CD4-positive, alpha-beta T cell treated with Interleukin-4 for 4 hours (primary cell): ENCODE measurements at places on chromosomes 3 and 15.

- DNase-seq, result no peak
Observed at GRCh38 chr3:157961665-157962064, 144.6 kb downstream of the SHOX2 start.

DNA sequence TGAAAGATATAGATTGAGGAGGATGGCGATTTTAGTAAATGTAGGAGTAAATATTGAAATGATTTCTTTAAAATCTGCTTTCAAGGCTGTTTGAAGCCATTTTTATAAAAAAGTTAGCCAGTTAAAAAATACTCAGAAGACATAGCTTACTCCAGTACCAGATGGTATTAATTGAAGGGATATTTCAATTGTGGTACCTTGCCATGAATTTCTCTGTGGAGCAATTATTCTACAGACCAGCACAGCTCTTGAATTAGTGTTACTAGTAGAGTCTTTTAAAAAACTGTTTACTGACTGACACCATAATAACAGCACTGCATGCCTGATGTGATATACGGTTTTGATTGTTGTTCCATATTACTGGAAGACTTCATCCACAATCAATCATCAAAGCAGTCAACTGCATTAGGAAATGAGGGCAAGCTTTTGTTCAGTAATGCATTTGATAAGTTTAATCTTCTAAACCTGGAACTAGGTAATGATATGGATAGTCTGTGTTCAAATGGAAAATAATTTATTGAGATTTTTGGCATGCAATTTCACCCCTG is 106.4 kb downstream of the MFSD1 start:
- no peak for DNase-seq

DNA sequence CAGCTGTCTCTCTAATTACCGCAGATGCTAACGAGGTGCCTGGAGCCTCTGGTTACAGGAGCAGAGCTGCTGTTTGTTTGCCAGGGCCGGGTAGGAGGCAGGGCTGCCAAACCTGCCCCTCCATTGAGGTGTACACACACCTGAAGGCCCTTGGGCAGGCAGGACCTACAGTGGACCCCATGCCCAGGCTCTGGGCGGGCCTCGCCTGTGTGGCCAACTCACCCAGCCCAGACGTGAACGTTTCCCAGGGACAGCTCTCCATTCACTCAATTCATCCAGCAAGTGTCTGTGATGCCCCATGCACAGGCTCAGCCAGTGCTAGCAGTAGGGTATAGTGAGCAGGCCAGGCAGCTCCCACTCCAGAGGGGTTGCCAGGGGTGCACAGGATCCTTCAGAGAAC is 43.7 kb downstream of the PLXNA1 start:
- no peak for DNase-seq

GRCh38 chr3:6631376-6631775 is 229.5 kb upstream of the GRM7 start:
- no peak for DNase-seq

DNA sequence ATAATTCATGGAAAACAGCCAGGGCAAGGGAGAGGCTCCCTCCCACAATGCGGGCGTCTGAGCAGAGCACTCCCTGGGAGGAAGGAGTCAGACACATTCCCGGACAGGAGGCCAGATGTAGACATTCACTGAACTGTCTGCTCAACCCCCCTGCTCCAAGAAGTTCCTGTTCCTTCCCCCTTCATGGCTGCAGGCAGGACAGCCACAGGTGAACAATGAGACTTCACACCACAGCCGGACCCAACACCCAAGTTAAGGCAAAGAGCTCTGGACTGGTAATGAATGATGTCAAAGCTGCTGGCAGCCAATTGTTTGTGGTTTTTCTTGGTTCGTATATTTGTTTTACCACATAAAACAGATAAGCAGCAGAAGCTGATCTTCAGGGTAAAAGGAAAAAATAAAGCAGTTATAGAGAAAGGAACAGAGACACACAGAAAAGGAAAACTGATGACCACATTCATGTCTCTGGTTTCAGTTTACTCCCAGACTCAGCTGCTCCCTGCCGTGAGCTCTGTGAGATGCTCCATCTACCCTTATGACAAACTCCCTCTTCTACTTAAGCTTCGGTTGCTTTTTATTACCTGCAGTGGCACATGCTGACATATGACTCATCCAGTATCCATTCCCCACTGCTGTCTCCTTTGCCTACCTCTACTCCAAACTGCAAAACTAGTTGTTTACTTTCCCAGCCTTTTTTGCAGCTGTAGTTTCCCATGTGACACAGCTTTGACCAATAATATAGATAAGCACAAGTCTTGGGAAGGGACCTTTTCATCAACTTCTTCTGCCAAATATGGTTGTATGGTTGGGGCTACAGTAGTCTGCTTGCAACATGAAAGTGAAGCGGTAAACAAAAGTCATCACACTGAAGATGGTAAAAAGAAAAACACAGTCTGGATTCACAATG is 33.1 kb downstream of the DZIP1L start:
- DNase-seq, result peak; percentile 10

- DNase-seq, result no peak
Observed at GRCh38 chr3:12737833-12738232, 21.2 kb downstream of the TMEM40 start.

DNA sequence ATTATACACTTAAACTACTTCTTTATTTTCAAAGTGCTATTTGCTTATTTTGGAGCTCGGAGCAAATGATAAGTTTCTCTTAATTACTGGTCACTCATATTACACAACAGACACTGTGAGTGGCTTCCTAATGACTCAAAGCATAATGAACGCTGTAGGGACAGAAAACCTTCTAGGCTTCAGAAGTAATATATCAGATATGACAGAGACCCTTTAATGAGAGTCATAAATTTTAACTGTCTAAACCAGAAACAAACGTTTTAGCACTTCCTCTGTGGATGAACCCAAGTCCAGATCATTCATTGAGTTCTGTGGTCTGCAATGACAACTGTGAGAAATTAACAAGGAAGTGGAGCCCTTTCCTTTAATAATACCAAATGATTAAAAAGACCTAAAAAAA is 66.6 kb downstream of the ARPP21 start:
- DNase-seq, result no peak

DNA sequence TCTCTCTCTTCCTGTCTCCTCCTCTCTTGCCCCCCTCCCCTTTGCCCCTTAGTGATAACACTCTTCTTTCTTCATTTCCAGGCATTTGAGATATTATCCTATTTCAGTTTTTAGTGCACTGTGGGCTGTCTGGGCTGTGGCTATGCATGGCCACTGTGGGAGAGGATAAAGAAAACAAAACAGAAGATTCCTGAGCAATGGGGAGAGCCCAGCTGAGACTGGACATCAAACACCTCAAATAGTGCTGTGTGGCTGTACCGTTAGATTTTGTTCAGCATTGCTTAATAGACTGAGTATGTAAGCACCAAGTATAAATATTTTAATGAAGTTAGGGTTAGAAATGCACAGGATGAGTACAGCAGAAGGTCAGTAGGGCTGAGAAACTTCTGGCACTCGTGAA is 7.9 kb upstream of the GBE1 start:
- no peak for DNase-seq

DNA sequence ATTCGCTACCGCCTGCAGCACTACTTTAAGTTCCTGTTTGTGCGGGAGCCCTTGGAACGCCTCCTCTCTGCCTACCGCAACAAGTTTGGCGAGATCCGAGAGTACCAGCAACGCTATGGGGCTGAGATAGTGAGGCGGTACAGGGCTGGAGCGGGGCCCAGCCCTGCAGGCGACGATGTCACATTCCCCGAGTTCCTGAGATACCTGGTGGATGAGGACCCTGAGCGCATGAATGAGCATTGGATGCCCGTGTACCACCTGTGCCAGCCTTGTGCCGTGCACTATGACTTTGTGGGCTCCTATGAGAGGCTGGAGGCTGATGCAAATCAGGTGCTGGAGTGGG is 995 bp downstream of the CHST14 start:
- DNase-seq, result no peak

DNA sequence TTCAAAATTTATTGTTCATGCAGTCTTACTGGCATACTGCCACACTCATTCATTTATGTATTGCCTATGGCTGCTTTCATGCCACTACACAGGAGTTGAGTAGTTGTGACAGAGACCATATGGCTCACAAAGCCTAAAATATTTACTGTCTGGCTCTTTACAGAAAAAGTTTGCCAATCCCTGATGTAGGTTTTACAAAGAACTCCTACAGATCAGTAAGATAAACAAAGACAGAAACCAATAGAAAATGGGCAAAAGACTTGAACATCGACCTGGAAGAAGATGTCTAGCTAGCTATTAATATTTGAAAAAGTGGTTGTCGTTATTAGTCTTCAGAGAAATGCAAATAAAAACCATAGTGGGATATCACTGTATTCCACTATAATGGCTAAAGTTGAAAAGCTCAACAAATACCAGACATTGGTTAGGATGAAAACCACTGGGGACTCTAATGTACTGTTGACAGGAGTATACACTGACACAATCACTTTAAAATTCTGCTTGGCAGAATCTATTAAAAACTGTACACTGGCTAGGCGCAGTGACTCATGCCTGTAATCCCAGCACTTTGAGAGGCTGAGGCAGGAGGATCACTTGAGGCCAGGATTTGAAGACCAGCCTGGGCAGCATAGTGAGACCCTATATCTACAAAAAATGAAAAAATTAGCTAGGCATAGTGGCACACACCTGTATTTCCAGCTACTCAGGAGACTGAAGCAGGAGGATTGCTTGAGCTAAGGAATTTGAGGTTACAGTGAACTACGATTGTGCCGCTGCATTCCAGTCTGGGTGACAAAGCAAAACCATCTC is 87.7 kb downstream of the NEO1 start:
- no peak for DNase-seq

DNA sequence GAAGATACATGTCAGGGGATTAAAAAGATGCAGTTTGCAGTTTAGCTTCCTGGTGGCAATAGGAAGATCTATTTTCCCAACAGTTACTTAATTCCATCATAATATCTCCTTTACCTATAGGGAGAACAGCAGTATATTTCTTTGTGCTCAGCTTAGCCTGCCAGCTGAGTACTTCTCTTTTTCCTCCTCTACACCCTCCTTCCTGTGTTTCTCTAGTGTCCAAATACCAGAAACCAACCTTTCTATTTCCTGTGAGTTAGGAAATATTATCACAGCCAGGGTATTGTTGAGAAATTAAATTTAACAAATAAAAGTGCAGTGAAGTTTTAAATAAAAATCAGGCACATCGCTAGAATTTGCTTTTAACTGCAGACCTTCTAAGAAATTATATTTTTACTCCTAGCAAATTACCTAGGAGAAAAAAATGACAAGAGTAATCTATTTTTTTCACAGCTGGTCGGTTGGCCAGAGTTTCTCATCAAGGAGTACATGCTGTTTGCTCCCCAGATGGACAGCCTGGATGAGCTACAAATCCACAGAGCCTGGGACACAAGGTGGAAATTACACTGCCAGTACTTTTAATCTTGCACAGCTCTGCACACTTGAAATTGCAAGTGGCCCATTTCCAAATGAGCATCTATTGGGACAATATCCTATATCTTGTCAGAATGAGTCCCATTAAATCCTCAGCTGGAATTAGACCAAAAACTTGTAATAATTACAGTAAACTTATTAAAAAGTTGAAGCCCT is 185.2 kb upstream of the CFAP20DC start:
- no peak for DNase-seq

- no peak for DNase-seq
Observed at GRCh38 chr3:186142393-186142932, 33.6 kb upstream of the ETV5 start.

GRCh38 chr3:146581951-146582467 is 23.1 kb downstream of the PLSCR5 start:
- no peak for DNase-seq

GRCh38 chr3:121663171-121663847 is 2.6 kb upstream of the HCLS1 start:
- DNase-seq, result no peak

- DNase-seq, result no peak
Observed at GRCh38 chr3:122255757-122256439, 69.2 kb upstream of the CSTA start.

GRCh38 chr15:38642689-38643270 is 78.2 kb upstream of the RASGRP1 start:
- no peak for DNase-seq
